HuH-7 (cell line): ENCODE measurements at places on chromosomes 12 and 14.

DNA sequence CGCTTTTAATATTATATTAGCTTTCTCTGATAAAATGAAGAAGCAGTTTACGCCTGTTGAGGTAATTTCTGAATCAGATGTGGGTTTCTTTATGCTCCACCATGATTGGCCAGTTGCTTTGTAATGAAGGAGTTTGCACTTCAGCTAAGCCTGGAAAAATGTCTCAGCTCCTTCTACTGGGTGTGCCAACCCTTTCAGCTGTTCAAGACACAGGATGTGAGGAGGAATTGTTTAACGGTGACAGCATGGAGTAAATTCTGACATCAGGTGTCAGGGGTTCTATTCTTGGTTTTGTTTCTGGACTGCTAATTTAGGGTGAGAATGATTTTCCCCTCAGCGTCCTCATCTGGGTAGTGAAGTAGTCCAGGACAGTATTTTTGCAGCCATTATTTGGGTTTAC lies 43.5 kb downstream of the FLRT2 start:
- no peak for DNase-seq

DNA sequence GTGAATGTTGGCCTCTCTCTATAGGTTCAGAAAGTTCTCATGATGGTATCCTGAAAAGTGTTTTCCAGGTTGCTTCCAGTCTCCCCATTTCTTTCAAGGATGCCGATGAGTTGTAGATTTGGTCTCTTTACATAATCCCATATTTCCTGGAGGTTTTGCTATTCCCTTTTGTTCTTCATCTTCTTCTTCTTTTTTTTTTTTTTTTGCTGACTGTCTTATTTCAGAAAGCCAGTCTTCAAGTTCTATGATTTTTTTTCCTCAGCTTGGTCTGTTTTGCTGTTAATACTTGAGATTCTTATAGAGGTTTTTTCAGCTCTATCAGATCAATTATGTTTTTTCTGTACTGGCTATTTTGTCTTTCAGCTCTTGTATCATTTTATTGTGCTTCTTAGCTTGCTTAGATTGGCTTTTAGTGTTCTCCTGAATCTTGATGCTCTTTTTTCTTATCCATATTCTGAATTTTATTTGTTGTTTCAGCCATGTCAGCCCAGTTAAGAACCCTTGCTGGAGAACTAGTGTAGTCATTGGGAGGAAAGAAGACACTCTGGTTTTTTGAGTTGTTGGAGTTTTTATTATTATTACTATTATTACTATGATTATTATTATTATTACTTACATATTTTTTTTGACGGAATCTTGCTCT lies 124.4 kb downstream of the FUT8 start:
- DNase-seq, result no peak

DNA sequence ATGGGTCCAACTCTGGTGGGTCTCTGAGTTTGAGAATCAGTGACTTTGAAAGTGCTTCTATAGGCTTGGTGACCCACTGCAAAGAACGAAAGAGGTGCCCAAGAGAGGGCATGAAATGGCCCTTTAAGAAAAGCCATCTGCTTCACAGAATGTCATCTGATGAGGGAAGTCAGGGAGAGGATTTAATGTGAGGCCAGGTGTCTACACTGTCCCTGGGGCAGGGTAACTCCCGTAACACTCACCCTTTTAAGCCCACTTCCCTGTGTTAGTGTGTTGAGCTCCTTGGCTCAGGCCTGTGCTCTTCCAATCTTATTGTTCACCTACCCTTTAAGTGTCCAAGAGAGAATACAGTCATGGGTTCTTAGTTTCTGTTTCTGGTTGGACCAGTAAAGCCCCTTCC lies 16.4 kb upstream of the SRSF5 start:
- no peak for DNase-seq

DNA sequence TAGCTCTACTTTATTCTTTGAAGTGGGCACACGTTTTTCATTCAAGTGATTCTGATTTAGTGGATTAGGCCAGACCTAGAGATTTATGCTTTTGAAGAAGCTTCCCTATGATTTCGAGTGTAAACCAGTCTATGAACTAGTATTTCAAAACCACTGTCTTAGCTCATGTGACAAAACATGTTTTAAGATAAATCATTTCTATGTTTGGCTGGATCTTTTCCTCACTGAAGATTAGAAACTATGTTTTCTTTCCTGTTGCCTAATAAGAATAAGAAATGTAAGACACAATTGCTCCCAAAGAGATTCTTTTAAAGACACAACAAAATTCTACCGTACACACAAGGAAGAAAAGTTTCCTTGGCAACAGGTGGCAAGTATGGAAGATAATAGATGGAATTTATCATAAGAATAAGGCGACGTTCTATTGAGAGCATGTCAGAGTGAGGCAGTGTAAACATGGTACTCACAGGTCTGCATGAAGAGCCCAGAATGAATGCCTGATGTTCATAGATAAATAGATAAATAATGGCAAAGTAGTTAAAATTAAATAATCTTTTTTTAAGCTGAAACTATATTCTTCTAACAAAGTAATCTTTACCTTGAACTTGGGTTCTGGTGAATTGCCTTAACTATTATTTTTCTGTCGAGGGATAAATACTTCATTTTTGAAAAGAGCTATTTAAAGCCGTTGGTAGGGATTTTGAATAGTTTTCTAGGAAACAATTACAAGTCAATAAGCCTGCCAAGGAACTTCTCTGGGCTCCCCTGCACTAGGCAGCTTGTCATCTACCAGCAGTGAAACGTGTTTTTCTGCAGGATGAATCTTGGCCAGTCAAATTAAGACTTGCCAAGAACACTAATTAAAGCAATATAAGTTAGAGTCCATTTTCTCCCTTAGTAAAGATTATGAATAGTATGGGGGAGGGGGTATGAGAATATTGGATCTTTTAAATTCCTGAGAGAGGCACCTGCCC lies 34.1 kb upstream of the C12orf75 start:
- no peak for DNase-seq

DNA sequence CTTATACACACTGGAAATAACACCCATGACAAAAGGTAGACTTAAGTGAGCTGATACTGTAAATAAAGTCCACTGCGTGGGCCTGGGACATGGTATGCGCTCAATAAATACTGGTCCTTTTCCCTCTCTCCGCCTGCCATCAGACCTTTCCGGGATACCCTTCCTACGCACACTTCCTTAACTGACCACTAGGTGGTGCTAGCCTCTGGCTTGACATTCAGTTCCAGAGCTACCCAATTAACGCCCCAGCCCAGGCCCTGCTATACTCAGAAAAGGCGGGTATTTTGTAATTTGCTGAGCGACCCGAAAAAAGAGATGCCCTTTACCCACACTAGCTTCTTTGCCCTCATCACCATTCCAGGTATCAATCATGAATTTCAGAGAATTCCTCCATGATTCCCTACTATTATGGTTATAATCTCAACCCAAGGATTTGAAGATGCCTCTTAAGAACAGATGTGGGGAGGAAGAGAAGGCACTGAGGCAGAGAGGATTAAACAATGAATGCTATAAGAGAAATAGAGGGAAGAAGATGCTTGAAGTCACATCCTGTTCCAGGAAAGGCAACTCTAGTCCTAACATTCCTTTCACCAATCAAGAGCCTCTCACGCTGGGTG lies 3.9 kb upstream of the LRP1 start:
- DNase-seq, result peak; percentile 80

GRCh38 chr12:110134691-110135411 lies 10.7 kb downstream of the IFT81 start:
- DNase-seq, result no peak

- no peak for DNase-seq
These were observed 949.2 kb downstream of the GALC start for GRCh38 chr14:87043667-87044200.

- DNase-seq, result no peak
These were observed 206.6 kb downstream of the MON2 start for GRCh38 chr12:62673028-62673815.

DNA sequence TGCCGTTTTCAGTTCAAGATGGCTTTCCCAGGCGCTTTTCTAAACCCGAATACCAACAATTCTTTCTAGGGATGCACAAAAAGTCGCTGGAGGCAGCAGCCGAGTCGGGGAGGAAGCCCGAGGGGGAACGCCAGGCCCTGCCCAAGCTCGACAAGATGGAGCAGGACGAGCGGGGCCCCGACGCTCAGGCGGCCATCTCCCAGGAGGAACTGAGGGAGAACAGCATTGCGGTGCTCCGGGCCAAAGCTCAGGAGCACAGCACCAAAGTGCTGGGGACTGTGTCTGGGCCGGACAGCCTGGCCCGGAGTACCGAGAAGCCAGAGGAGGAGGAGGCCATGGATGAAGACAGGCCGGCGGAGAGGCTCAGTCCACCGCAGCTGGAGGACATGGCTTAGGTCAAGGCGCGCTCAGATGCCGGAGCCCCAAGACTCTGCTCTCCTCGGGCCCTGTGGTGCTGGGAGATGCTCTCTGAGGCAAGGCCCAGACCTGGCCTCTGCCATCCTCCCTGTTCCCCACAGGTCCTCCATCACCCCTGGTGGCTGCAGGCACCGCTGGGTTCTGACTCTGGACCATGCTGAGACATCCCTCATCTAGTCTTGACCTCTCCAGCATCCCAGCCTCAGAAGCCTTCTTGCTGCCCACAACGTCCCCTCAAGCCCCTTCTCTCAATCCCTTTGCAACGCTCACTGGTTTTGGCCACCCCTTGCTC lies 21.4 kb downstream of the VSX2 start:
- DNase-seq, result no peak

DNA sequence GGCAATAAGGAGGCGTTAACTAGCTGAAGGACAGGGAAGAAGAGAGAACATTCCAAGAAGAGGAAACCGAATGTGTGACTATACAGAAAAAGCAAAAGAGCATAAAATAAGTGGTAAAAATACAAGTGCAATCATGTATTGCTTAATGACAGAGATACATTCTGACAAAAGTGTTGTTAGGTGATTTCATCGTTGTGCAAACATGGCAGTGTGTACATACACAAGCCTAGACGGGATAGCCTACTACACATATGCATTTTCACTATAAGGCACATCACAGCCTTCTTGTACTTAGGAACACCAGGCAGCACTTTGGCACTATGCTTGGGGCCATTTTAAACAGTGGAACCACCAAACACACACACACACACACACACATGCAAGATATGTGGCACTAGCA lies 299.3 kb downstream of the BCAT1 start:
- DNase-seq, result peak; percentile 23

DNA sequence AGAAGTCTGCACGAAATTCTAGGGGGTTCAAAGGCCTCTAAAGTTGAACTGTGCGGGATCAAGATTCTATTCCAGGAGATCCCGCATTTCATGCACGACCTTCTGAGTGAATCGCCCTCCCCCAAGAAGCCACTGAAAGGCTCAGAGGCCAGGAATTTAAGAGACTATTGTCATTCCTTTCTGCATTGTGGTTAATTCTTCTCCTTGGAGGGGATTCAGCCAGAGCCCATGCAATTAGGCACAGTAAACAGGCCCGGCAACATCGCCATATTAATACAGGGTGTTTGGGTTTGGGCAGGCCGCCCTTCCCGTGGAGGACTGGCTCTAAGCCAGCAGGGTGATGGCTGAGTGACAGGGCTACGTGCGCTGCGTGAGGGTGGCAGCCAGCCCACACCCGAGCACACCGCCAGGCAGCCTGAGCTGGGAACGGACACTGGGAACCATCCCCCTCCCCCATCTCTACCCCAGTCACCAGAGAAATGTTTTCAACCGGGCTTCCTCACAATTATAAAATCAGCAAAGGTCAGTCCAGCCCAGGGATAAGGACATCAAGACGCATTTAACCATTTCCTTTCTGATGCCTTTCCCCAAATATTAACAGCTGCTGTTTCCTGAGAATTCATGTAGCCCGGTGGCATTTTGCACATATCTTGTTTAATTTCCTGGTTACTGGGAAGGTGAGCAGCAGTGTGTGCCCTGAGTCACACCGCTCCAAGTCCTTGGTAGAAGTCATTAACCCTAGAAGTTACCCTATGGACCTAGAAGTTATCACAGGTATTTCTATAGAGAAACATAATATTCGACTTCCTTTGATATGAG lies 12.5 kb downstream of the EGLN3 start:
- no peak for DNase-seq

- no peak for DNase-seq
These were observed 143.4 kb downstream of the KIF26A start for GRCh38 chr14:104281768-104282301.

GRCh38 chr12:87991483-87991882 lies 37.7 kb downstream of the C12orf50 start:
- no peak for DNase-seq

DNA sequence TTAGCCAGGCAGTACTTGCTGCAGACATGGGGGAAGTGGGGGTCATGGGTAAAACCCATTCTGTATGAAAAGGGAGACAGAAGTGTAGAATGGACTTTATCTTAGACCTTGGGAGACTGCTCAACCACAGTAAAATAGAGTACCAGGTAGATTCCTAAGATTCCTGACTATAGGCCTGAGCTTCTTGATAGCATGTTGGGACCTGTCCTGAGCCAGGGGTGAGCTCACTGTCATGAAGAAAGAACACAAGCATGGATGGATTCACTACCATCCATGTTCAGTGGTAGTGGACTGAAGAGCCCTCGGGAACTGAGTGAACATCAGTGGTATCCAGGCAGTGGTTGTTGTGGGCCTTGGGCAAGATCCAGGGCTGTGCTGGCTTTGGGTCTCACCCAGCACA lies 1003.8 kb downstream of the TMTC2 start:
- DNase-seq, result no peak

DNA sequence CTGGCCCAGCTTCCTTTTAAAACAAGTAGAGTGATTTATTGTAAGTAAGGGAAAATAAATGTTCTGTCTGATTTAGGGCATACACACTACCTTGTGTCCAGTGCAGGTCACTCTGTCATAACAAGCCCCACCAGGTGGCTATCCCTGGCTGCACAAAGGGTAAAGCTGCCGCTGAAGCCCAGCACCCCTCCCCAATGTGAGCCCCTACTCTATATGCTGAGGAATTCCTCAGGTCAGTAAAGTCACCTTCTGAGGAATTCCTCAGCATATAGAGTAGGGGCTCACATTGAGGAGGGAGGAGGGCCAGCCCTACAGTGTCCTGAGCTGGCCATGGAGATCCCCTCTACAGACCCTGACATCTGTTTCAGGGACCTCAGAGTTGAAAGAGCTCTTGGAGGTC lies 67.2 kb downstream of the TBC1D30 start:
- no peak for DNase-seq

- no peak for DNase-seq
These were observed 38.4 kb upstream of the BCL2L14 start for GRCh38 chr12:12032260-12032791.

- no peak for DNase-seq
These were observed 261.4 kb downstream of the TTC8 start for GRCh38 chr14:89085737-89086382.

- DNase-seq, result no peak
These were observed 43.0 kb downstream of the PPP4R4 start for GRCh38 chr14:94217116-94217515.

GRCh38 chr12:59972905-59973304 lies 377.1 kb downstream of the SLC16A7 start:
- peak; percentile 28 for DNase-seq
